ENCODE measurements at places on chromosomes 4 and X.

DNA sequence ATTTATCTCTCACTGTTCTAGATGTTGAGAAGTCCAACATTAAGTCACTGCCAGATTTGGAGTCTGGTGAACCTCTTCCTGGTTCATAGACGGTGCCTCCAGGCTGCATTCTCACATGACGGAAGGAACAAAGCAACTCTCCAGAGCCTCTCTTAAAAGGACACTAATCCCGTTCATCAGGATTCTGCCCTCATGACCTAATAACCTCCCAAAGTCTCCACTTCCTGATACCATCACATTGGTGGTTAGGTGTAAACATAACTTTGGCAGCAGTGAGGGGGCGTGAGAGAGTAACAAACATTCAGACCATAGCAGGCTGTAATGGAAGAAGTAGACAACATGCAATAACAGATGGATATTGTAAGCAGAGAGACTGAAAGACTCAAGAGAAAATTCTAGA is 388.6 kb downstream of the PDHA2 start:
- no peak for DNase-seq

DNA sequence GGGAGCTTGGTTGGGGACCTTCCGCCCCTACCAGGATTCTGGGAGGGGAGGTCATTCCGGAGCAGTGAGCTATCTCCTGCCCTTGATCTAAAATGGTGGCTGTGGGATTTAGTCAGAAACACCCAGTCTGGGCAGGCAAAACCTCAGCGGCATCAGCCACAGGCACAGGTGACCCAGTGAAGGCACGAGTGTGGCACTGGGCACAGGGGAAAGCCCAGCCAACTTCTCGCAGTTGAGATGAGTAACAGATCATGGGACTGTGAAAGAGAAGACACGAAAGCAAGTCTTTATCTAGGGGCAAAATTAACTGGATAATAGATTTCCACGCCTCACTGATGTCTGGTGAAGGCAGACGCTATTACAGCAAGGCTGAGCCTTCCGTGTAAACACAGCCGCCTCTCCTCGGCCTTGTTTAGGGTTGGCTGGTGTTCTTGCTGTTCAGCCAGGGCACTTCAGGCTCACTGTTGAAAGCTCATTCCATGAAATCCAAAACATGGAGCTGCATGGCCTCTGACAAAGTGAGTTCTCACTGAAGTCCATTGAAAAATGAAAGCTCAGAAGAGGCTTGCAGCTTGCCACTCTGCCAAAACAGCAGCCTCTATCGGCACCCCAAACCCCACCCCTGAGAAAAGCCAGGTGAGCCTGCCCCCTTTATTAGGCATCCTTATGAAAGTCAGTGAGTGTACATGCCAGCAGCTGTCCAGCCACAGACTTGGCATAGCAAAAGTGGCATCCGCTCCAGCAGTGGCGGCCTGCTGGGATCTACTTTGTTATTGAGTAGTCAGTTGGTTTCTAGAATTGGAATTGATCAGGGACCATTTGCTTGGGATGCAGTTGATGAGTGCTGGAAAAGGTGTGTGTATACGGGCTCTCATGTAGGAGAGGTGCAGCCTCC is 102.3 kb upstream of the MTM1 start:
- no peak for DNase-seq

GRCh38 chr4:136939781-136940180 is 592.5 kb downstream of the PCDH18 start:
- DNase-seq = no peak

DNA sequence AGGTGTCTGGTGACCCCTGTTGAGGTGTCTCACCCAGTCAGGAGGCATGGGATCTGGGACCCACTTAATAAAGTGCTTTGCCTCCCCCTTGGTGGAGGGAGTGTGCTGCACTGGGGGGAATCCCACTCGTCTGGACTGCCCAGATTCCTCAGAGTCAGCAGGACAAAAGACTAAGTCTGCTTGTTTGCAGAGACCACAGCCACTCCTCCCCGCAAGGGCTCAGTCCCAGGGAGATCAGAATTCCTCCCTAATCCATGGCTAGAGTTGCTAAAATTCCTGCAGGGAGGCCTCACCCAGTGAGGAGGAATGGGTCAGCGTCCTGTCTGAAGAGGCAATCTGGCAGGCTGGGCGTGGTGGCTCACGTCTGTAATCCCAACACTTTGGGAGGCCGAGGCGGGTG is 442.2 kb downstream of the PABPC4L start:
- no peak for DNase-seq

GRCh38 chr4:87919941-87920340 is 55.6 kb upstream of the SPP1 start:
- DNase-seq = no peak

- DNase-seq = no peak
Measured at GRCh38 chrX:16788477-16788876, 2.2 kb downstream of the TXLNG start.

GRCh38 chrX:54909941-54910340 is 10.7 kb upstream of the TRO start:
- DNase-seq = no peak

GRCh38 chrX:10618961-10619360 is 1.4 kb downstream of the MID1 start:
- DNase-seq = no peak

DNA sequence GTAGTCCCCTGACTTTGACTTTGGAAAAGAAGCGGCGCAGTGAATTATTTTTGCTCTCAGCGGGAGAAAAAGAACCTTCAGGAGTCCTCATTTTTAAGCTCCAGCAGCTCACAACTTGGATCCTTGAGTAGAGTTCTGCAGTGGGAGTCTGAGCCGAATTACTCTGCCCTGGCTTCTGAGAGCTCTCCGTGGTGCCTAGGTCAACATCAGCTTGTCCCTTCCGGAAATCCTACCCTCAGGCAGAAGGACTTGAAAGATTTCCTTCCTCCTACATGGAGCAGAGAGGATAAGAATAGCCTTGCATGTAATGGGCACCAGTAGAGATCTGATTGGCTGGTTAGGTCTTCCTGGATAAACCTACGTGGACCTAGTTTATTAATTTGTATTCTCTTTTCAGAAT is 549.7 kb upstream of the TENM3 start:
- no peak for DNase-seq

- DNase-seq = no peak
Measured at GRCh38 chr4:22739968-22740367, 47.2 kb downstream of the GBA3 start.

- no peak for DNase-seq
Measured at GRCh38 chrX:39736216-39737211, 361.2 kb downstream of the BCOR start.

- DNase-seq = no peak
Measured at GRCh38 chrX:11190745-11191510, 79.8 kb downstream of the HCCS start.

DNA sequence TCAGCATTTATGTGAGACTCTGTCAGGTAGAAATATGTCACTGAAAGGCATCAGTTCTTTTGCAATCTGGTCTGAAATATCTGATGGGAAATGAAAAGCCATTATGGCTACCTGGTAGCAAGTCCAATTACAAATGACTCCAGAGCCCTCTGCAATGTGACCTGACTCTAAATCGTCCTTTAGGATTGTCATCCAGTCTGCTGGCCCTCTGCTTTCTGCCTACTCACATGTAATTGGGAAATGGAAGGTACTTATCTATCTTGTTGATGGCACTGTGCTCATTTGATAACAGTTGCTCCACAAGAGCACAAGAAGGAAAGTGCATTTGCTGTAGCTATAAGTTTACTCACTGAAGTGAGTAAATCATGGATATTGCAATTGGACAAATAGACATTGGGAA is 799.8 kb downstream of the RAPGEF2 start:
- DNase-seq = no peak

DNA sequence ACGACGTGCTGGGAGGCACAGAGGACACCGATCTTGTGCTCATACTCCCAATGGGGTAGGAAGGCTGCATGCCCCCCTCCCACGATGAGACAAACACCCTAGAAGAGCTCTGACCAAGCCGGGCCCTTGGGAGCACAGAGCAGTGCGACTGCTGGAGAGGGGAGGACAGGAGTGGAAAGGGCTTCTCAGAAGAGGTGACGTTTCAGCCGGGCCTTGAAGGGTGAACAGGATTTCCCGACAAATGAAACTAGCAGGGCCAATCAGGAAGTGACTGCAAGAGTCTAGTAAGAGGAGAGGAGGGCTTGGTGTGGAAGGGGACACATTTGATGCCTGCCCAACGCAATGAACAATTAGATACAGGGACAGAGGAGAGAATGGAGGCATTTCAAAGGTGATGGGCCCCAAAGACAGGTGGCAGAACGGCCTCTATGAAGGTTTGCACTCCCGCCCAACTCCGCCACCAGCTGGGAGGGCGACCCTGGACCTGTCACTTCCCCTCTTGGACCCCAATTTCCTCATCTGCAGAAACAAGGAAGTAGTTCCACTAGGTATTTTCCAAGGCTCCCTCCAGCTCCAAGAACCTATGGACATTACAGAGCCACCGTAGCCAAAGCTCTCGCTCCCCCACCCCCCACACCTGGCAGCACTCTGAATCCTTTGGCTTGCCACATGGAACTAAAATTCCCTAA is 3.9 kb downstream of the HCFC1 start:
- DNase-seq = no peak

GRCh38 chr4:87011340-87012034 is 76.7 kb downstream of the AFF1 start:
- no peak for DNase-seq

- DNase-seq = peak; percentile 62
Measured at GRCh38 chr4:163484906-163485305, 9.6 kb upstream of the TMA16 start.

- DNase-seq = no peak
Measured at GRCh38 chr4:147776716-147777115, 44.8 kb downstream of the ARHGAP10 start.

- DNase-seq = no peak
Measured at GRCh38 chr4:48372272-48372671, 30.9 kb downstream of the SLAIN2 start.

DNA sequence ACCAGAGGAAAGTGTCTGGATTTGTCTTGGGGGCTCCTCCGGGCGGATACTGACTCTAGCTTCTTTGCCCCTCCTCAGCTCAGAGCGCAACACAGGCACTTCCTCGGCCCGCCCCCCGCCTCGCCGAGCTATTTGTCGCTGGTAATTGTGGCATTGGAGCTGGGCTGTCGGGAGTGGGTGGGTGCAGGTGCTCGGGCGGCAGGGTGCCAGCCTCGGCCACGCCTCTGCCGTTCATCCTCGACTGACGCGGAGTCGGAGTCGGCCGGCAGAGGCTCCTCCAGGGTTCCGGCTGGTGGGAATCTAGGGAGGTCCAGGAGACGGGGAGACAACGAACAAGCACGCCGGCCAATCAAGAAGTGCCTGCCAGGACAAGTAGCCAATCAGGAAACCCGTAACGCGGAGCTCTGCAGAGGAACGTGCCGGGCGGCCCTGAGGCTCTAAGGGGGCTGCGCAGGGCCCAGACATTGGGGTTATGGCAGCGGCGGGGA is 3.9 kb upstream of the SYN1 start:
- DNase-seq = peak; percentile 34

GRCh38 chrX:119549327-119550016 is 15.7 kb downstream of the STEEP1 start:
- DNase-seq = no peak

GRCh38 chrX:24167719-24168472 is 18.4 kb downstream of the ZFX start:
- DNase-seq = no peak

GRCh38 chr4:139913995-139914598 is 239.9 kb downstream of the MAML3 start:
- no peak for DNase-seq

DNA sequence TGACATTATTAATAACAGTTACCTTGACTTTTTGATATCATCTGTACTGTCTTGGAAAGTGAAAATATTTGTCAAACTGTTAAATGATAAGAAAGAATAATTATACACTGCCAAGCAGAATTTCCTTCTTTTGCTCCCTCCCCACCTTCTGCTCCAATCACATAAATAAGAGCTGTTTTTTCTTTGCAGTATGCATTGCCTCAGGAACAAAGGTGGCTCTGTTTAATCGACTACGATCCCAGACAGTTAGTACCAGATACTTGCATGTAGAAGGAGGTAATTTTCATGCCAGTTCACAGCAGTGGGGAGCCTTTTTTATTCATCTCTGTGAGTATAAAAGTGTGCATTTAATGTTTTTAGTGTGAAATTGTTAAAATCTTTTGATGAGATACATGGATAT is 66.1 kb downstream of the CCKAR start:
- no peak for DNase-seq

- DNase-seq = no peak
Measured at GRCh38 chr4:25536564-25537320, 118.9 kb upstream of the SLC34A2 start.

- DNase-seq = no peak
Measured at GRCh38 chr4:56799161-56799759, 22.2 kb downstream of the SPINK2 start.

GRCh38 chr4:86554646-86555045 is 39.5 kb upstream of the PTPN13 start:
- no peak for DNase-seq

DNA sequence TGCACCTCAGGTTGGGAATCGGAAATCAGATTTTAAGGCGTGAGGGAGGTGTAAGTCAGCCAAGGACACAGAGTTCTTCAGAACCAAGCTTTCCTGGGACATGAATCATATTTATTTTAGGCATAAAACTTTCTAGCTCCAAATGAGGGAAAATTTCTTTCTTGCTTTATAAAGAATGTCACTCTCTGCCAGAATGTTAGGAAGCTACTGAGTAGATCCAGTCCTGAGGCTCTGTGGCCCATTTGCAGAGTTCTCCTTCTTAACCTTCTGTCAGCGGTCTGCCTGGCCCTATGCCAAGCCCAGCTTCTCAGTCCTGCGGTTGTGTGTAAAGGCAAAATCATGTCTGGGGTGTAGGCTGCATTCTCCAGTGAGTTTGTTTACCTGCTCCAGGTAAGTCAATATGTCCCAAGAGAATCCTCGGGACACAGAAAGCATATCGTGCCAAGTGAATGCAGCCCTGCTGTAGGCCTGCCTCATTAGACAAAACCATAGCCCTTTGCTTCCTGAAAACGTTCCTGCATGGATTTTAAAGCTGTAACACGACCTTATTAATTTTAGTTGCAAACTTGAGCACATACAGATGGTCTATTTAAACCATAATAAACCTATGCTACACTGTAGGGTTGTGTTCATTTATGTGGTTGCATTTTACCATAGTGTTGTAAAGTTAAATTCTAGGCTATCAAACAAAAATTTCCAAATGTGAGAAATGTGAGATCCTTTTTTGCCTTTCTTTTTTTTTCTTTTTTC is 29.2 kb upstream of the CCNI start:
- peak; percentile 8 for DNase-seq

DNA sequence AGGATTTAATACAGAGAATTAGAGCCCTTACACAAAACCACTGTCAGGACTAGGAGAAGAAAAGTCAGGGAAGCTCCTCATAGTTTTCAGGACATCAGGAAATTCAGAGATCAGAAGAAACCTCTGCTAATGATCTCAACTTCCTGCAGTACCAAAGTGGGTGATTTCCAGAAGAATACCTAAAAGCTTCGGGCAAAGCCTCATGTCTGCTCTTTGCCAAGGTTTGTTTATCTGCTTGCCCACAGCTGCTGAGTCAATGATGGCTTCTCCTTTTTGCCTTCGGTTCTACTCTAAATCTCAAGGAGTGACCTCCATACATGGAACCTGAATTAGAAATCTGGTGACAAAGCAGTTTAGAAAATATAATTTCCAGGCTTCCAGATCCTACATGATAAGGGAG is 68.4 kb downstream of the USP38 start:
- DNase-seq = no peak

GRCh38 chr4:98027827-98028226 is 115.4 kb downstream of the STPG2 start:
- no peak for DNase-seq

Measured in activated naive CD8-positive, alpha-beta T cell treated with anti-CD3 and anti-CD28 coated beads, Interleukin-2, amount 50 U/mL, for 24 hours (primary cell).